Naive B cell (primary cell): ENCODE measurements at places on chromosomes 5 and 9.

DNA sequence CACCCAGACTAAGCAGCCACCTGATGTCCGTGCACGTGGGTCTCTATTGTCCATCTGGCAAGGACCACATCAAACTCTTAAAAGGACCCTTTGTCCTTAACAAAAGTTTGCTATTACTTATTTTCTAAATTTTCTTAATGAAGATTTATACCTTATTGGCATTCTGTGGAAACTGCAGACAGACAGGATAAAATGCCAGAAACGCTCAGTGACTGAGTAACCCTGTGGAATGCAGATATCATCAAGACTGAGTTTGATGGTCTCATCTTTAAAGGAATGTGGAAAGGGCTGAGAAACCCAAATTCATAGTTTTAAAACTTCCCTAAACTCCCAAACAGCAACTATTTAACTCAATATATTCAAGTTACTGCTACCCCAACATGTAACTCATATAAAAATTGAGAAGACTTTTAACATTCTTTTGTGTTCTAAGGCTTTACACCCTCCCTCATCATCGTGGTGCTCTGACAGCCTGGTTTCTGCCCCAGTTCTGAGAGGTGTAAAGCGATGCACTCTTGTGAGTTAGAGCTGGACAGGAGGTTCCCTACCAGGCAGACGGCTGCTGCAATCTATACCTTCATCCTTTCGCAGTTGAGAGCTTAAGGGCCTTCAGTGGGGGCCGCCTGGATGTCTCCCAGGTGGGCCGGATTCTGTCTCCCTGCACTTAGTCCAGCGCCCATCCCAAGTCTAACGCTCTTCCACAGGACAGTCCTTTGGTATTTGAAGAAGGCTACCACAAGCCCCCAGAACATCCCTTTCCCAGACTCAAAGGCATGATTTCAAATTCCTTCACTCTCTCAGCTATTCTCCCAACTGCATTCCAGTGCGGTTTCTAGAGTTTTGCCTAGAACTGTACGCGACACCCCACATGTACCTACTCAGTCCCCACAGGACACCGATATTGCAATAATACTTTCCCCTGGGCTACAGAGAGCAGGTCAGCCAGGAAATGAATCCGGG lies 68.9 kb downstream of the DAP start:
- no peak for DNase-seq

GRCh38 chr5:140216478-140217074 lies 41.6 kb downstream of the CYSTM1 start:
- no peak for DNase-seq

DNA sequence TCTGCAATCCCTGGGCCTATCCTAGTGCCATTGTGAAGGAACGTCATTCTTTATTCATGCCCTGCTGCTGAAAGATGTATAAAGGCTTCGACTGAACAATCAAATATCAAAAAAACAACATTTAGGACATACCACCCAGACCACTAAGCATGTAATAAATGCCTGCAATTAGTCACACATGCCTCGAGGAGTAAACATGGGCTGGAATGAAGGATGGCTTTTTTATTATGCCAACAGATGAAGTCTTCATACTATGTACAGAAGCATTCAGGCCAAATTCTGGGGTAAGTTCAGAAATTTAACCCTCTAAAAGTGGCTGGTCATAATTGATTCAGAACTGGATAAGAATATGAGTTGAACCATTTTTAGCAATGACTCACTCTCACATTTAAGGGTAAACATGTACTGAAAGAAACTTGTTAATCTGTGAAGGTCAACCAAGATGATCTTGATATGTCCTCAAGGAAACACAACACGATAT lies 38.1 kb downstream of the FAM240B start:
- no peak for DNase-seq

GRCh38 chr5:175216991-175217390 lies 227.0 kb downstream of the DRD1 start:
- DNase-seq: no peak

GRCh38 chr9:21871256-21871975 lies 69.0 kb downstream of the MTAP start:
- DNase-seq: no peak

DNA sequence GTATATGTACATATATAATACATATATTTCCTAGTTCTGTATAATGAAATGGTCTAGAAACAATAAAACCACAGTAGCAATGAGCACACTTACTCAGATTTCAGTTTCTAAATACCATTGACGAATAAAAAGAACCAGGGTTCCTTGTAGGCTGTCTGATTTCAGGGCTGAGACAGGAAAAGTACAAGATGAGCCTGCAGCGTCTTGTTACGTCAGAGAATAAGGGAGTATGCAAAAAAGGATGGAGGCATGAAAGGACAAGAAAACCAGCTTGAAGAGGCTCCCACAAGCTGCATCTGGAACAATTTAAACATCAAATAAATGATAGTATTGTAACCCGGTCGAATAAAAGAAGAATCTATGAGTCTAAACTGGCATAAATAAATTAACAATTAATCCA lies 17.8 kb upstream of the TIFAB start:
- no peak for DNase-seq

- no peak for DNase-seq
Observed at GRCh38 chr5:176736931-176737745, 73.2 kb upstream of the UNC5A start.

DNA sequence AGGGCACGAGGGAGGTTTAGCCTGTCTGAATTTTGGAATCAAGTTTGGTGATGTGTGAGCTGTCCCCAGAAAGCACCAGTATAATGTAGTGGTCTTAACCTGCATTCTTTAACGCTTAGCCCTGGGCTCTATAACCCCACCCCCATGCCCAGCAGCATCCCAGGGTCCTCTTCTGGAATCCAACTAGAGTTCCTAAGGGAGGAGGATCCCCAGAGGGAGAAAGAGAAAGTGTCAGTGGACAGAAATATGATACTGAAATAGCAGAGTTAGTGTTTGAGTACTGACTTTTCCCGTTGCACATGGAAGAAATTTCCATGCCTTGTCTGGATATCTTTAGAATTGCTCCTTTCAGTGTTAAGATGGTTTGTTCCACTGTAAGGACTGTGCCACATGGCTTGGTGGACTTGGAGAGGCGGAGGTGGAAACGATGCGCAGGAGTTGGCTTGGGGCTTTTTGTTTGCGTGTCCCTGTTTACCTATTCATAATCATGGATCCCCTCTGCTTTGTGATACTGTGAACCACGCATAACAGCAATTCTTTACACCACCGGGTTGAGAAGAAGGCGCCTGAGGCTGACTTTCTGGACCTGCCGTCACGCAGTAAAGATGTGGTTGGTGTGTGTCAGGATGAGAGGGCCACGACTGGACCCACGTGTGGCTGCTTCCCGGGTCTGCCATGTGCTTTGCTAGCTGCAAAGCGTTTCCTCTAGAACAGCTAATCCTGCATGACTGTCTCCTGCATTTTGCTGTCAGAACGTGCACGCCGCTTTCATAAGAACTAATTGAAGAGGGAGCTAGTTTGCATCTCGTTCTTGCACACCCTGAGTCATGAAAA lies 142.3 kb downstream of the SMARCA2 start:
- no peak for DNase-seq

GRCh38 chr5:18744441-18744840 lies 1110.2 kb downstream of the TAF11L14 start:
- DNase-seq: no peak

DNA sequence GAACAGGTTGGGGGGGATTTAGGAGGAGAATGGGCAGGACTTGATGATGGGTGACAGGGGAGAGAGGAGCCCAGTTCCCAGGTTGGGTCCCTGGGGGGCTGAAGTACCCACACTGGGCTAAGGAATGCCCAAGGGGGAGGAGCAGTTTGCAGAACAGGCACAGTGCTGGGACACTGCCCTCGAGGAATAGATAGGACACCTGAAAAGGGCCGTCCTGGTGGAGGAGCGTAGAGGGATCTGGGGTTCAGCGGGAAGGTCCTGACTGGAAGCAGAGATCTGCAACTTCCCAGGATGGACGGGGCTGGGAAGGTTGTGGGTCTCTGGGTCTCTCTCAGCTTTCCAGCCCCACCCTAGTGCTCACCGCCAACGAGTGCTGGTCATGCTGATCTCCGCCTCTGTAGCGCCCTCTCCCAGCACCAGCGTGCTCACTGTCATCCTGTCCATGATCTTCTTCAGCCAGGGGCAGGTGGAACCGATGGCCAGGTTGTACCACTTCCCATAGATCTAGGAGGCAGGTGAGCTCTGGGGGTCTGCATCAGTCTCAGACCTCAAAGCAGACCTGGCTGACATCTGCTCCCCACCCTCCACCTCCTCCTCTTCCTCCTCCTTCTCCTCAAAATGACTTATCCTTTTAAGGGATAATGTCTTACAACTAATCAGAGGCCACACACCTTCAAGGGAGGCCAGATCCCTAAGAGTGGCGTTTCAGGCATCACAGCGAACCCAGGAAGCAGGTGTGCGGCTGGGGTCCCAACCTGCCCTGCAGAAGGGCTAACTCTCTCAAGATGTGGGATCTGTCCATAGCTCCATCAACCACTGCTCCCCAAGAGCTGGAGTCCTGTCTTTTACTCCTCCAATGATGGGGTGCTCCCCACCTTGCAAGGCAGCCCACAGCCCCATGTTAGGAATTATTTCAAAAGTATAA lies 1.6 kb downstream of the AMBP start:
- no peak for DNase-seq

DNA sequence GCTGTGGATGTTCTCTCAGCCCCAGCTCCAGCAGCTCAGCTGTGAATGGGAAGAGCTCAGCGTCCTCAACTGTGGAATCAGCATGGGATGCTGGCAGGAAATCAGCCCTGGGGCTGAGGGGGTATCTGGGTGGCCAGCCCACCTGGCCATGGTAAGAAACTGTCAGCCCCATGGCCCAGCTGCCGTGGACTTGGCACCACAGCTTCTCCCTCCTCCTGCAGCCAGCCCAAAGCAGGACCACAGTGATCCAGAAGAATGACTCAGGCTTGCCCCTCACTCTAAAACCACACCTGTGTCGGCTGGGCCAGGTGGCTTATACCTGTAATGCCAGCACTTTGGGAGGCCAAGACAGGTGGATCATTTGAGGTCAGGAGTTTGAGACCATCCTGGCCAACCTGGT lies 48.0 kb downstream of the SAR1B start:
- DNase-seq: no peak

GRCh38 chr5:57698802-57699201 lies 216.2 kb upstream of the ACTBL2 start:
- no peak for DNase-seq

DNA sequence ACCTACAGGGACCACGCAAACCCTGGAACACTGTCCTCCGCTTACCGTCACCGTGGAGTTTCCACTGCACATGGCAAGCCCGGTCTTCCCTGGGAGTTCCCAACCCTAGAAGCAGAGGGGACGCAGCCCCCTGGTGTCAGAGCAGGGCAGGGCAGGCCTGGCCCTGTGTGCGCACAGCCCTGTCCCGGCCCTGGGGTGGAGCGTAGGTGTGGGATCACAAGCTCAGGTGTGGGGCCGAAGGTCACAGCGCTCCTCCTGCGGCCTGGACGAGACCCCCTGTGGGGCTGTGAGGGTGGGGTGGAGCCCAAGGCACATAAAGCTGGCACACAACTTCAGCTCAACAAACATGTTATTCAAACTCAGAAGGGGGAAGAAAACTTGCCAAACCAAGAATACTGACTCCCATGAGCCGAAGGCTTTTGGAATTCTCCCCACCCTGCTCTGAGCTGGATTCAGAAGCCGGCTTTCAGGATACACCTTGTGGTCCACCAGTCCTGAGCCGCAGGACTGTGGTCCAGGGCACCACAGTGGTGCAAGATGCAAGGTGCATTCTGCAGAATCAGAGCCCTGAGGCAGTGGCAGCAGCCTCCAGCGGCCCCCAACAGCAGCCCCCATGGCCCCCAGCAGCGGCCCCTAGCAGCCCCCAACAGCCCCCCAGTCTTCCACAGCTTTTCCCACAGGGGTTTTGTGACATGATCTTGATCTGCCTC lies 11.8 kb upstream of the EXOC3 start:
- no peak for DNase-seq

GRCh38 chr9:95107001-95107749 lies 210.3 kb downstream of the FANCC start:
- DNase-seq: no peak

GRCh38 chr9:127014910-127015540 lies 100.4 kb downstream of the RALGPS1 start:
- DNase-seq: no peak

GRCh38 chr5:14668181-14668591 lies 3.7 kb downstream of the OTULIN start:
- no peak for DNase-seq
